ENCODE measurements at places on chromosomes 16 and 17.
A peak's percentile ranks its signal among the peaks of the same experiment; 100 is the strongest.

DNA sequence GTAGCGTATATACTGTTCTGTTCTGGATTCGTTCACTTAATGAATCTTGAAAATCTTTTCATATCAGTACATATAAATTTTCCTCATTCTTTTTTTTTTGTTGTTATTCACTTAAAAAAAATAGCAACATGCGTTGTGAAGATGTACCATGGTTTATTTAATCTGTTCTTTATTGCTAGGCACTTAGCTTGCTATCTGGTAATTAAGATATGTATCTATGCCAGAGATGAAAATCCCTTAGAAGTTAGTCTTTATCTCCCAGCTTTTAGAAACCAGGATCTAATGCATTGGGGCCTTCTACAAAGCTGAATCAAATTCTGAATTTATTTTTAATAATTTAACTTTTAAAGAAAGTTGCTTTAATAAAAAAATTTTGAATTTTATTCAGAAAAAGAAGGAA, 13.0 kb upstream of the DNAJA2 start:
- DNase-seq, result no peak

GRCh38 chr16:87809150-87809902, 43.5 kb upstream of the KLHDC4 start:
- no peak for DNase-seq

- no peak for DNase-seq
Observed at GRCh38 chr17:49646391-49647255, 31.3 kb downstream of the SPOP start.

- no peak for DNase-seq
Observed at GRCh38 chr17:57674894-57675293, 70.2 kb downstream of the CCDC182 start.

DNA sequence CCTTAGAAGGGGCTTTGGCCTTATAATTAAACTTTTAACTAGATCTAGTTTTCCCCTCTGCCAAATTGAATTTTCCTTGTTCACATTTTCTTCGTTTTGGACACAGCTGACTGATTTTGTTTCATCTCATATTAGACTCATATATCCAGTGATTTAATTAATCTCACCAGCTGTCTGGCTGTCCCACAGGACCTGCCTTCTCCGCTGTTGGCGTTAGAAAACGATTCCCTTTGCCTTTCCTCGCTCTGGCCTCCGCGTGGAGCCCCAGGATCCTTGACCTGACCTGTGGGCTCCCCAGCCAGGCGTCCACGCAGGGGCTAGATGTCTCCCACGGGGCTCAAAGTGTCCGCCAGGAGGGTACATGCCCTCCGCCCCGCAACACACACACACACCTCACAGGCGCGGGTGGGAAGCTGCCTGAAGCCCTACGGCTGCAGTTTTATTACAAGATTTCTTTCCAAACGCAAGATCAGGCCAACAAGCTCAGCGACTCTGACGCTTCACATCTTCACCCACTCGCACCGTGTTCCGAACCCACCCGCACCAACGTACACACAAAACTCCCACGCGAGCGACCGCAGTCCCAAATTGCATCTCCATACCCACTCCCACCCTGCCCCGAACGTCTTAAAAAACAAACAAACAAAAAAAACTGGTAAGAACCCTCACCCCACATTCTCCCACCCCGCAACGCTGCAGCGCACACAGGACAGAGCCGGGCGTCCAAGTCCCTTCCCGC, 1.1 kb downstream of the RPRML start:
- peak; percentile 69 for DNase-seq

- DNase-seq, result peak; percentile 72
Observed at GRCh38 chr17:79176792-79177601, 102.4 kb downstream of the ENGASE start.

- no peak for DNase-seq
Observed at GRCh38 chr17:39702901-39703893, 3.3 kb downstream of the ERBB2 start.

GRCh38 chr16:87080571-87081167, 236.5 kb downstream of the C16orf95 start:
- no peak for DNase-seq

GRCh38 chr17:62899361-62899760, 66.7 kb upstream of the TANC2 start:
- DNase-seq, result no peak

- peak; percentile 8 for DNase-seq
Observed at GRCh38 chr17:8016632-8017424, 14.4 kb downstream of the GUCY2D start.

- DNase-seq, result no peak
Observed at GRCh38 chr17:13263746-13264145, 245.9 kb upstream of the ELAC2 start.

- DNase-seq, result peak; percentile 33
Observed at GRCh38 chr17:66612993-66613392, 221.9 kb upstream of the CACNG5 start.

GRCh38 chr17:40472733-40473452, 28.5 kb downstream of the TNS4 start:
- DNase-seq, result no peak

- no peak for DNase-seq
Observed at GRCh38 chr17:1592751-1593629, 30.4 kb upstream of the PITPNA start.

DNA sequence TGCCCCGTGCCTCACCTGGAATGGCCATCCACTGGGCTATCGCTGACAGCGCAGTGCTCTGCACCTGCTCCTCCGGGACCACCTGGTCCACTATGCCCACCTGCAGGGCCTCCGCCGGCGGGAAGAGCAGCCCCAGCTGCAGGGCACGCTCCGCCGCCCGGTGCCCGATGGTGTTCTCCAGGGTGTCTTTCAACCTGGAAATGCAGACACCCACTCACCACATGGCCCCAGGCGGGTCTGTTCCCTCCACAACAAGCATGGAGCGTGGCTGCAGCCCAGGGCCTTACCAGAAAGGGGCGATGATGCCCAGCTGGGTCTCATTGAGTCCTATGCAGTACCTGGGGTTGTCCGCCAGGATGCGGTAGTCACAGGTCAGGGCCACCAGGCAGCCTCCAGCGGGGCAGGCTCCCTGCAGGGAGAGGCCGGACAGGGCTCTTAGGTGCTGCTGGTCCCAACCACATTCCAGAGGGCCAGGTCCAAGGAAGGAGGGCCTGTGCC, 6.8 kb downstream of the DNASE1L2 start:
- DNase-seq, result no peak

- DNase-seq, result no peak
Observed at GRCh38 chr16:73399997-73400396, 352.1 kb upstream of the ZFHX3 start.

DNA sequence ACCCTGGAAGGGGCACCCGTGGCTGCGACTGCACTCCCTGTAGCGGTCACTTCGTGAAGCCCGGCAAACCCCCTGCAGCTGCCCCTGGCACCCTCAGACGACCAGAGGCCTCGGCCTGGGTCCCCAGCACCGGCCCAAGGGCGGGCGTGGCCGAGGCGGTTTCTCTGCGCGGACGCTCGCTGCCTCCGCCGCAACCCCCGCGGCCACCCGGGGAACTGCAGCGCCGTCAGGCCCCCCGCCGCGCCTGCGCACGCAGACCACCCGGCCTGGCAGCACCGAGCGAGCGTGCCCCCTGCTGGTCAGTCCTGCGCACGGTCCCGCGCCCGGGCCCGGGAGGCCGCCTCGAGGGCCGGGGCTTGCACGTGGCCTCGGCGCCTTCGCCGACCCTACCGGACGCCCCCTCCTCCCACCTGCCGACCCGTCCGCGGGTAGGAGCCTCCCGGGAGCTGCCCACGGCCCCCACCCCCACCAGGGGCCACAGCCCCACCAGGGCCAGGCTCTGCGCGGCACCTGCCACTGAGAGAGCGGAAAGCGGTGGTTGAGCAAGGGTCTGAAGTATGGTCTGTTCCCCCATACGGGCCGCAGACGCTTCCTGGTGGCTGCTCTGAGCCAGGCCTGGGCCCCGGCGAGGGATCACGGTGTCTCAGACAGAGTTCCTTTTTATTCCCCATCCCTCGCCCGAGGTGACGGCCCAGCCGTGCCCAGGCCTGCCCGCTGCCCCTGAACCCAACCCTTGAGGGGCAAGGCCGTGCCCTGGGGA, 11.5 kb upstream of the HS3ST6 start:
- peak; percentile 43 for DNase-seq

DNA sequence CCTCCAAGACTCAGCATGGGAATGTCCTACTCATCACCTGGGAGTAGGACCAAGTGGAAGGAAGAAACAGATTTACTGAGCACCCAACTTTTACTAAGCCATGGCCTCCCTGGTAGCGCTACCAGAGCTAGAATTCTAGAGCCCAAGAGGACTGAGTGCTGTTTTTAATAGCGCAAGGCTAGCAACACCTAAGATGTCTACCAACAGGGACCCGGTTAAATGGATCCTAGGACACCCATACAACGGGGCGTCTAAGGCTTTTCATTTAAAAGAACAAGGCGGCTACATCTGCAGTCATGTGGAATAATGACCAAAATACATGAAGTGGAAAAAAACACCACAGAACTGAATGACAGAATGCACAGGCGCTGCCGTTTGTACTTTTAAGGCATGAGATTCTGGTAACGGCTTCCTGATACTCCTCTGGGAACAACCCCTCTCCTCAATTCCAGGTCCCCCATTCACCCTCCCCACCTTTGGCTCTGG, 5.1 kb downstream of the GGA2 start:
- no peak for DNase-seq

DNA sequence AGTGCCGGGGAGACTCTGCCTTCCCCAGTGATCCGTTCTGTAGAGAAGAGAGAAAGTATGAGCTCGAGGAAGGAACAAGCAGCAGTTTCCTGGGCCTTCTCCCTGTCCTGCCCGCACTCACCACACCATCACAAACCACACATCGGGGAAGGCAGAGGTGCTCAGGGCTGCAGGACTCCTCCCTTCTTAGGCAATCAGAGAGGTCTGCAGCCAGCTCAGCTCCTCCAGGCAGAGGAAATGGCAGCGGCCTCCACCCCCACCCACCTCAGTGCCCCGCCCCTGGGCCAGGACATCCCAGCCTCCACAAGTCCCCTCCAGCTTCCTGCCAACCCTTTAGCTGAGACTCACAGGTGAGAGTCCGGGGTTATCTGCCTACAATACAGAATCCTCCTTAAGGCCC, 2.0 kb downstream of the ZNF319 start:
- DNase-seq, result no peak
